ENCODE measurements at places on chromosomes 7 and 10.

GRCh38 chr7:33550363-33550762 lies 355.0 kb upstream of the BMPER start:
- no peak for DNase-seq

DNA sequence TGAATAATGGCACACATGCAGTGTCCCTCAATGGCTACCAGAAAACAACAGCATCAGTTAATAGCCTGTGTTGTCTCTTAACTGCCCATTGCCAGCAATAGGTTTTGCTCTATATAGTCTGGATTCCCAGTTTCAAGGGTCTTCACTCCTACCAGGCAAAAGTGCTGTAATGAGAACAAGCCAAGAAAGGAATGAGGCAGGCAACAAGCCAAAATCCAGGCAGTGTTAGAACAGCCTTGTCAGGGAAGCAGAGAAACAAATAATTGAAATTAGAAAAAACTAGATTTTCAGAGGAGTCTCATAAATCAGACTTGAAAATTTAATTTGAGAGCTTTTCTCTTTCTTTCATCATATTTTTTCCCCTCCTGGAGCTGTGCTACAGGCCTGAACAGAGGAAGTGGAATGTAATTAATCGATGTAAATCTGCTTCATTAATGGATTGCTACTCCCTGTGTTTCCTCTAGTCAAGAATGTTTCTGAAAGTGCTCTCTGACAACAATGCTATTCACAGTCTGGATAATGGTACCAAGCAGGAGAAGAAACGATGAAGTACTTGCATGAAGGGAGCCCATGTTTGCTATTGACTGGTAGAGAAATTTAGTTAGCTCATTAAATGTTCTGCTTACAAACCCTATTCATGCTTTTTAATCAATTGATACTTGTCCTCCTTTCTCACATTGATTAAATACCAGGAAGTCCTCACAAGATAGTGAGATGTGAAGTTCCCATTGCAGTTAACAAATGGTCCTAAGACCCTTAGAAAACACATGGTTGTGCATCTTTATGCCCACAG lies 202.0 kb upstream of the LRRTM3 start:
- no peak for DNase-seq

DNA sequence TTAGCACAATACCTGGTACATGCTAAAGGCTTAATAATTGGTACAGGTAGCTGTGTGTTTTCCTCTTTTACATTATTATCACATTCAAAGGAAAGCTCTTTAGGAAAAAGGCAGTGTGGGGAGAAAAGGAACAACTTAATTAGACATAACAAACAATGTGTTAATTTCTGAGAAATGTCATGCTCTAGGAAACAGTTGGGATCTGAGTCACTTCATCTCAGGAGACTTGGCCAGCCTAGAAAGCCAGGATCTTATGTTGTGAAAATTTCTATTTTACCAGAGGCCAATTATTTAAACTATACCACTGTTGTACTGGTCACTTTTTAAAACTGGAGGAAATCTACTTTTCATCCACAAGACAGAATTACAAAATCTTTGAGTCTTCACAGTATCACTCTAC lies 39.6 kb downstream of the ARMH3 start:
- no peak for DNase-seq

DNA sequence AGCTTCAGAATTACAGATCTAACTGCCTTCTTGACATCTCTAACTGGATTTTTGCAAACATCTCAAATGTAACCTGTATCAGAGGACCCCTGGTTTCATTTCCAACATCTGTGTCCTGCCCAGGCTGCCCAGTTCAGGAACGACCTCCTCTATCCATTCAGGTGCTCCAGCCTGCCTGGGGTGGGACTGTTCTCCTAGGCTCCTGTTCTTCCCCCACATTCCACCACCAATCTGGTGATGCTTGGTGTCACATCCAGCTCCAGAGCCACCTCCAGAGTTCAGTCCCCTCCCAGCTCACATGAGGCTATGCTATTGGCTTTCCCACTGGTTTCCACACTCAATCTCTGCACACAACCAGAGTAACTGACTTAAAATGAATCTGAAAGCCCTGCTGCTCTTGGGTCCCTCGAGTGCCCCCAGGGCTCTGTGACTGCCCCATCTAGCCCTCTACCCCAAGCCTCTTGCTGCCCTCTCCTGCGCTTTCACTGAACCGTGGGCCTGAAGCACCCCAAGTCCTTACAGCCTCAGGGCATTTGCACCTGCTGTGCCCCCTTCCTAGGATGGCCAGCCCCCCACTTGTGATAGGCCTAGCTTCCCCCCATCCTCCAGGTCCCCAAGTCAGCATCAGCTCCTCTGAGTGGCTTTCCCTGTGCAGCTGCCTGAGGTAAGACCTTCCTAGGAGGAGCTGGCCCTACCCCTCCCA lies 46.1 kb downstream of the PPIF start:
- DNase-seq = no peak
